Spinal cord (tissue), 10 donors: ENCODE measurements at places on chromosomes 11 and 22. TPM values are rescaled to one million over a fixed set of nuclear protein-coding genes. Genes with fewer than 3 reads are reported as not detected.

DNA sequence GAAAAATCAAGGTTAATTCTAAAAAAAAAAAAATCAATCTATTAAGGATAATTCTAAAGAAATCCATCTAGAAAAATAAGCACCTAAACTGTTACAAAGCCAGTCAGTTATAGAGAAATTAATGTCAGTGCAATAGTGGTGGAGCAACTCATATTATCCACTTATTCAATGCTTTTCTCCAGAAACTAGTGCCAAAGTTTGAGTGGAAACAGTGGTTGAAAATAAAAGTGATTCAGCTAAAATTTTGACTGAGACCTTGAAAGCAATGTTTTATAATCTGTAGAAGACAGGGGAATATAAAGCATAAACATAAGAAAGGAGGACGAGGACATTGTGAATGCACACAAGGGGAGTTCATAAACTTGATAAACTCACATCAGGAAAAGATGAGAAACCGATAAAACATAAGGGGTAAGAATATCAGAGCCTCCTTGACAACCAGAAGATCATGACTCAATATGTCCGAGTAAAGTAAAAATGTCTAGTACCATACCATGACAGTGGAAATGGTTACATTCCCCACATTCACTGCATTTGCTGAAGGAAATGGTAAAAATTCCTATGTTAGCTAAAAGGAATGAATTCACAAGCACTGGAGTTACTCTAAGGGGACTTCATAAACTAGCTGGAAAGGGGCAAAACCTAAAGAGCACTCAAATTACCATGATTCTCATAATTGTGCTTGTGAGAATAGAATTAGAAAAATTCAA is 58.7 kb upstream of the SLC5A12 start:
- H3K27ac ChIP-seq, result no peak overlapping the region
- H3K36me3 ChIP-seq, result no peaks in the 10 kb centered on the region
- H3K4me1 ChIP-seq, result no peaks in the 10 kb centered on the region

- no peak overlapping the region for H3K4me3 ChIP-seq
- DNase-seq, result no peak
- no peaks in the 10 kb centered on the region for H3K27me3 ChIP-seq
- no peaks in the 10 kb centered on the region for H3K4me1 ChIP-seq
- no peaks in the 10 kb centered on the region for H3K36me3 ChIP-seq
- H3K27ac ChIP-seq, result no peak overlapping the region
Observed at GRCh38 chr11:112599856-112600533, 339.3 kb upstream of the PLET1 start.

- H3K27ac ChIP-seq, result no peak overlapping the region
- H3K36me3 ChIP-seq, result no peaks in the 10 kb centered on the region
- no peak overlapping the region for H3K4me3 ChIP-seq
- no peak for DNase-seq
- no peaks in the 10 kb centered on the region for H3K27me3 ChIP-seq
Observed at GRCh38 chr11:122729139-122729538, 73.6 kb downstream of the UBASH3B start.

GRCh38 chr22:19107730-19108074 is 14.5 kb downstream of the DGCR2 start:
- peaks cover 7% of the 10 kb centered on the region for H3K36me3 ChIP-seq
- no peak overlapping the region for H3K4me3 ChIP-seq

GRCh38 chr22:31344578-31345330 is 1.4 kb downstream of the PATZ1 start:
- H3K4me1 ChIP-seq, result peaks cover 72% of the 10 kb centered on the region

DNA sequence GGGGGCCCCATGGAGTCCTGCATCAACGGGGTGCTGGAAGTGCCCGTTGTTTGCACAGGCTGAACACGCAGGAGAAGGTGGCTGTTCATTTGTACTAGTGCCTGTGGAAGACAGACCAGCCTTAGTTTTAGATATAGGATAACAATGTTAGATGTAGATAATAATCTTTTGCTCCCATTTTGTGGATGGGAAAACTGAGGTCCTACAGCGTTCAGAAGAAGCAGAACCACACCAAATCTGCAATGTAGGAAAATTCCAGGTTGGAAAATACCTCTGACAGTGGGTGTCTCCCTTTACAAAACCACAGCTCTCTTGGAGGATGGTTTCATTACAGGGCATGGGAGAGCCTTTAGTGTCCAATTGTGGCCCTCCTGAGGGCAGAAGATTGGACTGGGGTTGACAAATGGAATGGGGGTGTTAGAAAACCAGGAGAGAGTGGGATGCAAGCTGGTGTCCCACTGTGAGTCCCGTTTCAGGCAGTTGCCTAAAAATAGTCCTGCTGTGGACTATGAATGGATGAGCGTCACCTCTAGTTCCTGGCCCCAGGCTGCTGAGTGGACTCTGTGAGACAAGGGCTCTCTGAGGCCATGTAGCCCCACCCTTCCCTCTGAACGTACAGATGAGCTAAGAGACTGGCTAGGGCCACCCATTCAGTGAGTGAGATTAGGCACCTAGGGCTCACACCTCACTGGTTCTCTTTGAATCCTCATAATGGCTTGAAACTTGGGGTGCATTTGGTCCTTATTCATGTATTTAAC is 508.8 kb downstream of the MN1 start:
- H3K27me3 ChIP-seq, result peaks cover 5% of the 10 kb centered on the region
- no peaks in the 10 kb centered on the region for H3K36me3 ChIP-seq
- H3K27ac ChIP-seq, result no peak overlapping the region
- no peak for DNase-seq

DNA sequence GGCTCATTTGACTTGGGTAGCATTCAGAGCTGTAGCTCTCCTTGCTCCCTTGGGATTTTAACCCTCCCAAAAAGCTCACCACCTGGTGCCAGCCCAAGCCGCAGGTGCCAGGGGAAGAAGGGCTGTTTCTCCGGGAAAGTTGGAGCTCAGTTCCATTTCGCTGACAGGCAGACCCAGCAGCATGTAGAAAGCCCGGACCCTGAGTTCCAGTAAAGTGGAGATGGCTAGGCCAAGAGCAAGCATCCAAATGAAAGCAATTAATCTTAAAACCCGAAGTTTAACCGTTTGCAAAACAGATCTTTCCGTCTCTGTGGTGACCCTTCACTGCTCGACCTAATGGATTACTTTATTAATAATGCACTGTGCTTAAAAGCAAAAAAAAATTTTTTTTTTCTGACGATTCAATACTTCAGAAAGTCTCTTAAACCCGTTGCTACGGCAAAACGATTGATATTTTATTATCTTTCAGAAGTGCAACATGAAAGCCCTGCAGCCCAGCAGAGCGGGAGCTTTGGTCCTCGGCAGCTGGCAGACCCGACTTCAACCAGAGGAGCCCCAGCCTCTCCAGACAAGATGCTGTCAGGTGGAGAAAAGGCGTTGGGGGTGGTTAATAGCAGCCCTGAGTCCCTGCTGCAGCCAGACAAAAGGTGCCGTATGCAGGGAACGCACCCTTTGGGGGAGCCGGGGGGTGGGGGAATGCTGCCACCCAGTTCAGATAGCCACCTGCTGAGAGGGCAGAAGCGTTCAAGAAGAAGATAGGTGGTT is 3.3 kb downstream of the LMO1 start:
- H3K27ac ChIP-seq, result no peak overlapping the region
- H3K27me3 ChIP-seq, result peaks cover 28% of the 10 kb centered on the region
- H3K4me3 ChIP-seq, result no peak overlapping the region
- DNase-seq, result no peak
- no peaks in the 10 kb centered on the region for H3K36me3 ChIP-seq

- no peak overlapping the region for H3K27ac ChIP-seq
- no peaks in the 10 kb centered on the region for H3K27me3 ChIP-seq
- no peaks in the 10 kb centered on the region for H3K4me1 ChIP-seq
- DNase-seq, result no peak
- no peak overlapping the region for H3K4me3 ChIP-seq
- H3K36me3 ChIP-seq, result no peaks in the 10 kb centered on the region
Observed at GRCh38 chr22:36398601-36399471, 11.1 kb upstream of the MYH9 start.

DNA sequence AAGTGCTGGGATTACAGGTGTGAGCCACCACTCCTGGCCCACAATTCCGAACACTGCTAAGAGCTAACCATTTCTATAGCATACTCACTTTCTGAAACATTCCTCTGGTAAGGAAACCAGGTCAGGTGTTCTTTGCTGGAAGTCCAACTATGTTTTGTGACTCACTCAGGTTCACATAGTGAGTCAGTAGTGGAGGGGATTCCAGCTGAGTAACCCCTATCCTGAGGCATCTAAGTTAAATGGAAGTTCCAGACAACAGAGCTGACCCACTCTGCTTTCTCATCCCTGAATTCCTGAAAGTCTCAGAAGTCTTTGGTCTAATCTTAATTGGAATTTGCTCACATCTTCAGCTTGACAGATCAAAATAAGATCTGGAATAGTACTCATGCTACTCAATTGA is 3.0 kb upstream of the CHRNA10 start:
- DNase-seq, result no peak
- no peak overlapping the region for H3K4me3 ChIP-seq
- no peaks in the 10 kb centered on the region for H3K4me1 ChIP-seq
- peaks cover 67% of the 10 kb centered on the region for H3K36me3 ChIP-seq

DNA sequence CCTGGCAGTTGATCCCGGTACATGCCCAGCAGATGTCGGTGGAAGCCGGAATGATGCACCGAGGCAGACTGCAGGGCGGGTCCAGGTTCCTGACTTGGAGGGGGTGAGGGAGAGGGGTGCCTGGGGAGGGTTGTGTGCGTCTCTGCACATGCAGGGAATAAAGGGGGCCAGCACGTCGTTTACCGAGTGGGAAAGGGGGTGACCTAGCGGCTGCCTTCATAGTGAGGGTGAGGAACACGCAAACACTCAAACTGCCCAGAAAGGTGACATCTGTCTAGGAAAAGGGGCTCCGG is 801.7 kb downstream of the TBC1D22A start:
- H3K27ac ChIP-seq, result no peak overlapping the region
- H3K36me3 ChIP-seq, result no peaks in the 10 kb centered on the region
- no peaks in the 10 kb centered on the region for H3K4me1 ChIP-seq
- DNase-seq, result no peak

DNA sequence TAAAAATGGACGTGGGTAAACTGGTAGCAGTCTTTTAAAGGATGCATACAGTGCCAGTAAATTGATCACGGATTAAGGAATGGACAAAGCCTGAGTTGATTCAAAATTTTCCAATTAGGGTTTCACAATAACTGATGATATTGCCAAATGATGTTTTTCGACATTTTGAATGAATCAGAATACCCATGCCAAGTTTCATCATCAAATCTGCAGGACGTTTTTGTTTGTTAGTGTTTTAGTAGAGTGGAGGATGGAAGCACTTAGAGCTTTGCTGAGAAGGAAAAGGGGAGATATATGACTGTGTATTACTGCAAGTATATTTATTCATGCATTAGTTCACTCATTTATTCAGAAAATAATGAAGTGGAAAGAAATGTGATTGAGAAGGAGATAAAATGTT is 78.3 kb downstream of the SLC17A6 start:
- H3K27me3 ChIP-seq, result no peaks in the 10 kb centered on the region
- H3K36me3 ChIP-seq, result no peaks in the 10 kb centered on the region
- DNase-seq, result no peak
- no peak overlapping the region for H3K4me3 ChIP-seq
- no peaks in the 10 kb centered on the region for H3K4me1 ChIP-seq

DNA sequence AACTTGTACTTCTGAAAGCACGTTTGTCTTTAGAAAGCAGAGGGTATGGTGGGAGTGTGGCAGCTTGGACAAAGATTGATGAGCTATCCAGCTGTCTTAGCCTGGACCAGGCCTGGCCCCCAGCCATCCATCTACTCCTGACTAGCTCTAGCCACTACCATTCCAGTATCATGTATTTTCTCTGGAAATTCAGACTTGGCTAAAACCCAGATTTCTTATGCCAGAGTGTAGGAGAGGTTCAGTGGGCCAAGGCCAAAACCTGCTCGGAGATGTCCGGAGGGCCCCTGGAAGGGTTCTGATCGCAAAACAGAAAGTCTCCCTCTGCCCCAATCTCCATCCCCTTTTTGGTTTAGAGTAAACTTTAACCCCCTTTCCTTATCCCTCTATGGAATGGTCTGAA is 24.8 kb upstream of the MTCH2 start:
- H3K36me3 ChIP-seq, result no peaks in the 10 kb centered on the region
- no peak overlapping the region for H3K4me3 ChIP-seq
- no peak for DNase-seq
- H3K4me1 ChIP-seq, result no peaks in the 10 kb centered on the region

- no peak overlapping the region for H3K27ac ChIP-seq
- no peaks in the 10 kb centered on the region for H3K27me3 ChIP-seq
- H3K36me3 ChIP-seq, result peaks cover 56% of the 10 kb centered on the region
- peak; percentile 65 for DNase-seq
- H3K4me3 ChIP-seq, result no peak overlapping the region
Observed at GRCh38 chr22:39514373-39514973, 5.9 kb upstream of the ATF4 start.

DNA sequence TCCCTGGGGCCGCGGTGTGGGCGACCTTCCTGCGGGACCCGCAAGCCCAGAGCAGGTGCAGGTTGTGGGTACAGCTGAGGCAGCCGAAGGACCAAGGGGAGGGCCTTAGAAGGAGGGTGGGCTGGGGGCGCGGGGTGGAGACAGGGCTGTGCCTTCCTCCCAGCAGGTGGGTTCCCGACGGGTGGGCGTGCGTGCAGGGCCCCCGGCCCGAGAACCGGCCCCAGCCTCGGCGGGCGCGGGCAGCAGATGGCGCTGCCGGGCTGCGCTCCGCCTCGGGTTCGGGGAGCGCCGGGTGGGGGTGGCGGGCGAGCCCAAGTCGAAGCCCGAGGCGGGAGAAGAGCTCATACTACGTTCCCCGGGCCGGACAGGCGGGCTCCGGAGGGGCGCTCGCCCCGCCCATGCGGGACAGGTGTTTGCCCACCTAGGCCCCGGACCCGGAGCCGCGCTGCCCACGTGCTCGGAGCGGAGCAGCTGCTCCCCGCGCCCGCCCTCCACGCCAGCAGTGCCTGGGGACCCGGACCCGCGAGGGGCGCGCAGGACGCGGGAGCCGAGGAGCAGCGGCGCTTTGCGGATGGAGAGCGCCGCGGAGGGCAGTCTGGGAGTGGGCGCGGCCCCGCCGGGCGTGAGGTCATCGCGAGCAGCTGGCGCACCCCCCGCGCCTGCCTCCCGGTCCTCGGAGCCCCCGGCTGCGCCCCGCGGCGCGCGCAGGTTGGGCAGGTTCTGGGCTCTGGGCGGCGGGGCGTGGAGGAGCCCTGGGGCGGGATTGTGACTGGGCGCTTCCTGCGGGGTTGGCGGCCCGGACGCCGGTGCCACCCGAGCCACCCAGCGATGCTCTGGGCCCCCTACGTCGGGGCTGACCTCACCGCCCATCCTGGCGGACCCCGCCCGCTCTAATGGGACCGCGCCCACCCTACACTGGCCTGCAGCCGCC is 25.3 kb downstream of the DUSP8 start:
- no peak overlapping the region for H3K4me3 ChIP-seq
- no peak overlapping the region for H3K27ac ChIP-seq
- peaks cover 41% of the 10 kb centered on the region for H3K4me1 ChIP-seq
- DNase-seq, result no peak
- no peaks in the 10 kb centered on the region for H3K36me3 ChIP-seq

Gene OR51B5
- 1.7 TPM for total RNA-seq
